ENCODE measurements at places on chromosomes 6 and 20.

- H3K36me3 ChIP-seq, result no peaks in the 10 kb centered on the region
- no peak overlapping the region for H3K4me3 ChIP-seq
- peaks cover 21% of the 10 kb centered on the region for H3K4me1 ChIP-seq
- peaks cover 13% of the 10 kb centered on the region for H3K27me3 ChIP-seq
- DNase-seq, result no peak
These were observed 14.7 kb upstream of the CDKN1A start for GRCh38 chr6:36663504-36664446.

DNA sequence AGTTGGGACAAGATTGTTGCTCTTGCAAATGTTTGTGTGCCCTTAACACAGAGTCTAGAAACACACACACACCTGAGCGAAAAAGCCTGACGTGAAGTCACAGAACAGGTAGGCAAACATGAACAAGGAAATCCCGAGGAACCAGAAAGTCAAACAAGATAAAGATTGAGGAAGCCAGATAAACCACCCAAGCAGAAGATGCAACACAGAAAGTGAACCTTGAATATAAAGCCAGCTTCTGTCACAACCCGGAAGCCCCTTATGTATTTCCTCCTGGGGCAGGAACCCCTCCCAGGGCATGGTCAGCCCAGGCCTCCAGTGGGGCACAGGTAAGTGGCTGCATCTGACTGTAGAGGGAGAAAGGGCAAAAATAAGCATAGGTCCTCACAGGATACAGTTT is 158.2 kb upstream of the SUPT3H start:
- peaks cover 4% of the 10 kb centered on the region for H3K27me3 ChIP-seq
- no peak overlapping the region for H3K27ac ChIP-seq
- no peak for DNase-seq

- no peaks in the 10 kb centered on the region for H3K36me3 ChIP-seq
- peaks cover 6% of the 10 kb centered on the region for H3K4me1 ChIP-seq
- no peak overlapping the region for H3K4me3 ChIP-seq
- no peaks in the 10 kb centered on the region for H3K27me3 ChIP-seq
These were observed 64.4 kb upstream of the FUCA2 start for GRCh38 chr6:143575901-143576426.

DNA sequence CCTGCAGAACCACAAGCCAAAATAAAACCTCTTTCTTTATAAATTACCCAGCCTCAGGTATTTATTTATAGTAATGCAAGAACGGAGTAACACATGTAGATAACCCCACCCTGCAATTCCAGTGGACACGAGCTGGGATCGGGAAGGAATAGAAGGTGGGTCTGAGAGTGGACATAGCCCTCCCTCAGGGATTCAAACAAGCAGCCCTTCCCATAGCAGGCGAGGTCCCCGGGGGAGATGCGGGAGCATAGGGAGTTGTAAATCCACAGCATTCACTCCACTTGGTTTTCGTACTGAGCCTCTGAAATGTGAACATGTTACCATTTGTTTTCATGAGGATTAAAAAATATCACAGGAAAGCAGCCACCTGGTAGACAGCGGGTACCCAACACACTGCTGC is 312.6 kb downstream of the CDH4 start:
- H3K36me3 ChIP-seq, result no peaks in the 10 kb centered on the region
- H3K27me3 ChIP-seq, result peaks cover 13% of the 10 kb centered on the region
- H3K27ac ChIP-seq, result no peak overlapping the region

DNA sequence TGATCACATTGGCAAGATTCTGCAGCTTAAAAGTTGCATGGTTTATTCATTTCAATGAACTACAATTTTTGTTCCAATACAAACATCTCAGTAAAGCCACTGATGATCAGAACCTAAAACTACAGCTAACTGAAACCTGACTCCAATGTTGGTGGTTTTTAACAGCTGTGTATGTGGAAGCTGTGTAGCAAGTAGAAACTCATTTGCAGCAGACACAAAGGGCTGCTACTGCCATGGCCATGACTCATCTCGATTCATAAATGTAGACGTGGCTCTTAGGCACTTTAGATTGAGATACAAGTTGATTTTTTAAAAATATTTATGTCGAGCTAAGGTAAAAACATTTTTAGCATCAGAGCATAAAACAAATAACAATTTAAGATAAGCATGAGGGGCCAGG is 19.5 kb upstream of the MAP3K4 start:
- H3K27ac ChIP-seq, result no peak overlapping the region
- H3K27me3 ChIP-seq, result no peaks in the 10 kb centered on the region
- no peak overlapping the region for H3K4me3 ChIP-seq
- H3K36me3 ChIP-seq, result no peaks in the 10 kb centered on the region

DNA sequence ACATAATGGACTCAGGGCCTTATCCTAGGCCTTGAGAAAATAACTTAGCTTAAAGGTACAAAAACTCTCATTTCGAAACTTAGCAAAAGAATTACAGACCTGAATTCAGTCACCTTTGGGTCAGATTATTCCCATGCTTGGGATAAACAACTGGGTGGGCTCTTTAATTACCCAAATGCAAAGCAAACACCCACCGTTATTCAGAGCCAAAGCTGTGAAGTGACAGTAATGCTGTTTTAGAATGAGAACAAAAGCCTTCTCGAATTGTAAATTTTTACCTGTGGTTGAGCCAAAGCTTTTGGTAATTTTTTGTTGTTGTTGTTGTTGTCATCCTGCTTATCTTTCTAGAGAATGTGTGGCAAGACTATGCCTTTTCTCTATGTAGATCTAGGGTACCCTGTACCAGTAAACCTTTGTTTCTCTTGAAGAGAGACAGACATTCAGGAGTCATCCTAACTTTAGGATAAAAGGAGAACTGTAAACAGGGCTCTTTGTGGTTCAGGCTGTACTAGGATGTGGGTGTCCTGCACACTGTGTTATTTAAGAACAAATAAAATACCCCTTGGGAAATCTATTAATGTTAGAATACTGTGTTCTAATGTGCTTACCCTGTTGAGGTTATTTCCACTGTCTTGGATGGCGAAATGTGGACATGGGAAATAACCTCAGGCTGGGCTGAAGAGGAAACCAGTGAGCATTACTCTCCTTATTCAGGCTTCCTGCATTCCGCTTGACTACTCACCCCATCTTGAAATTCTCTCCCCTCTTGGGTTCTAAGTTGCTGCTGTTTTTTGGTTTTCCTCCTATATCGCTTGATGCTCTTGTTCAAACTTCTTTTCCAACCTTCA is 480.7 kb downstream of the CD83 start:
- H3K27ac ChIP-seq, result no peak overlapping the region
- H3K27me3 ChIP-seq, result peaks cover 18% of the 10 kb centered on the region
- no peak overlapping the region for H3K4me3 ChIP-seq
- no peaks in the 10 kb centered on the region for H3K4me1 ChIP-seq
- no peak for DNase-seq

DNA sequence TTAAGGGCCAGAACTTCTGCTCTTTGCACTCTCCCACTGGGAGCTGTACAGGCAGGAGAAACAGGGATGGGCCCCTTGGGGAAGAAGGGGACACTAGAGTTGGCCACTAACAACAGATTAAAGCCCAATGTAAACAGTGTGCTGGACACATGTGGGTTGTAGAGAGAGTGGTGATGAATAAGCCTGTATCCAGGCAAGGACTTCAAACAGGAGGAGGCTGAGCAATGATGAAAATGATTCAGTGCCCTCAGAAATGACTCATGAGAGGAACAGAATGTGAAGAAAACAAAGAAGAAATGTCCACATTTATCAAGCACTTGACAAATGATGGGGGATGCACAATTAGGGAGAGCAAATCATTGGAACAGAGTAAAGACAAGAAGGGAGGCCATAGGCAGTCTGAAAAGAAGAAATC is 242.3 kb downstream of the TBX18 start:
- H3K4me1 ChIP-seq, result peaks cover 64% of the 10 kb centered on the region
- H3K27me3 ChIP-seq, result peaks cover 16% of the 10 kb centered on the region
- H3K4me3 ChIP-seq, result no peak overlapping the region
- H3K36me3 ChIP-seq, result no peaks in the 10 kb centered on the region
- no peak for DNase-seq

DNA sequence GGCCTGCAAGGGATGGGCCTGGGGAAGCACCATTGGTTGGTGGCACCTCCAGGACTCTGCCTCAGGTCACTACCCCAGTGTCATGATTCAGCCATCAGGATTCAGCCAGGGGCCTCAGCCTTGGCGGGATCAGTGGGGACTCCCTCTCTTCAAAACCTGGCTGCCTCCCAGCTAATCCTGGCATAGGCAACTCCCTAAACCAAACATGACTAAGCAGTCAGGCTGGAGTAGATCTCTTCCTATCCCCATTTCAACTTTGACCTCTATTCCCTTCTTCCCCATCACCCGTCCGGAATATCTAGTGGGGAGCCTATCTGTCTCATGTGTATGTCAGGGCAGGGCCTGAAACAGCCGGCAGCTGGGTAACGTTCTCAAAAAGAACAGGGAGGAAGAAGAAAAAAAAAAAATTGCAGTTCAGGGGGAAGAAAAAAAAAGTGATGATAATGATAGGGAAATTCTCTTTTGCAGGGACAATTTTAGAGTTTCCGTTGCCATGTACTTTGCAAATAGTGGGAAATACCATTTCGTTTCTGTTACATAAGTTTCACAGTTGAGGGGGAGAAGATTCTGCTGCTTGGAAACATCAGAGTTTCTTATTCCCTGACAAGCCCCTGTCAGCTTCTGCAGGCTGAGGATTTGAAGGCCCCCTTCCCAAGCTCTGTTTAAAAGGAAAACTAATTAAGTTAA is 4.1 kb upstream of the PREX1 start:
- no peak overlapping the region for H3K4me3 ChIP-seq
- DNase-seq, result no peak
- H3K36me3 ChIP-seq, result no peaks in the 10 kb centered on the region
- H3K27me3 ChIP-seq, result peaks cover 63% of the 10 kb centered on the region
- H3K27ac ChIP-seq, result no peak overlapping the region

DNA sequence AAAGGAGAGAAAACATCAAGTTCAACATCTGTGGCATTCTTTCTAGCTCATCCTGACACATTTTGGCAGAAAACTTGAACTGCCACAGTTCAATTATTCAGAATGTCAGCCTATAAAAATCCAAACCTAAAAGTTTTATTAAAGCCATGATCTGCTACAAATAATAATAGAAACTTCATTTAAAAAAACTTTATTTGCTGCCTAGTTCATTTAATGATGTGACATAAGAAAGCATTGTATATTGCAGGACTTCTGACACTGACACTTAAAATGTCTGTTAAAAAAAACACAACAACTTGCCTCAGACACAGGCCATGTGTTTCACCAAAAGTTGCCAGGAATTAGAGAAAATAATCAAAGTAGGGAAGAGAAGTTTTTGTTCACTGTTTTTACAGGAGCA is 88.3 kb upstream of the HTR1E start:
- H3K27me3 ChIP-seq, result no peaks in the 10 kb centered on the region
- DNase-seq, result no peak
- peaks cover 17% of the 10 kb centered on the region for H3K4me1 ChIP-seq
- H3K4me3 ChIP-seq, result no peak overlapping the region

Measured in mesothelial cell of epicardium (in vitro differentiated cells).